ENCODE measurements at places on chromosomes 6 and 20. TPM values are rescaled to one million over a fixed set of nuclear protein-coding genes. Genes with fewer than 3 reads are reported as not detected.

TFAP2A gene
- not detected for total RNA-seq

GPLD1 gene
- 7.3 TPM for total RNA-seq

SYCP2L gene
- total RNA-seq: 0.17 TPM

NMBR gene
- total RNA-seq: not detected

LAMA4 gene
- not detected for total RNA-seq

Data from activated B cell treated with CpG ODN at 0.5 μM for 24 hours (primary cell).